ENCODE measurements at places on chromosomes 7 and 10.

DNA sequence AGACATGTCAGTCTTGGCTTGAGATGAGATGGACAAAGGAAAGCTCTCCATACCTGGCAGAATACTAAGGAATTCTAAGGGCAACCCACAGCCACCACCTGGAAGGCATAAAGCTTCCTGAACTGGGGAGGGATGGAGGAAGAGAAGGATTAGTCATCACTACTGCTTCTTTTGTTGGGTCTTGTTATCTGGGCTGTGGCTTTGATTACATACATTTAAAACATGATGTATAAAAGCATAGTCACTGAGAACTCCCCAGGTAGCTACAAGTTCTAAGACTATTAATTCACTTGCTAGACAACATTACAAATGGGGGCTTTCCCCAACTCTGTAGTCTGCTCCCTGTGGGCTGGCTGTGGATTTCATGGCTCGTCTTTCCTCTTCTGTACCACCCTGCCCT lies 58.2 kb downstream of the RBM33 start:
- peak; percentile 87 for DNase-seq

GRCh38 chr7:50564640-50565558 lies at the start of gene DDC:
DDC (minus strand) TSS chr7:50565405; CDS start chr7:50544085, 21,320 bp downstream.
- no peak for DNase-seq

DNA sequence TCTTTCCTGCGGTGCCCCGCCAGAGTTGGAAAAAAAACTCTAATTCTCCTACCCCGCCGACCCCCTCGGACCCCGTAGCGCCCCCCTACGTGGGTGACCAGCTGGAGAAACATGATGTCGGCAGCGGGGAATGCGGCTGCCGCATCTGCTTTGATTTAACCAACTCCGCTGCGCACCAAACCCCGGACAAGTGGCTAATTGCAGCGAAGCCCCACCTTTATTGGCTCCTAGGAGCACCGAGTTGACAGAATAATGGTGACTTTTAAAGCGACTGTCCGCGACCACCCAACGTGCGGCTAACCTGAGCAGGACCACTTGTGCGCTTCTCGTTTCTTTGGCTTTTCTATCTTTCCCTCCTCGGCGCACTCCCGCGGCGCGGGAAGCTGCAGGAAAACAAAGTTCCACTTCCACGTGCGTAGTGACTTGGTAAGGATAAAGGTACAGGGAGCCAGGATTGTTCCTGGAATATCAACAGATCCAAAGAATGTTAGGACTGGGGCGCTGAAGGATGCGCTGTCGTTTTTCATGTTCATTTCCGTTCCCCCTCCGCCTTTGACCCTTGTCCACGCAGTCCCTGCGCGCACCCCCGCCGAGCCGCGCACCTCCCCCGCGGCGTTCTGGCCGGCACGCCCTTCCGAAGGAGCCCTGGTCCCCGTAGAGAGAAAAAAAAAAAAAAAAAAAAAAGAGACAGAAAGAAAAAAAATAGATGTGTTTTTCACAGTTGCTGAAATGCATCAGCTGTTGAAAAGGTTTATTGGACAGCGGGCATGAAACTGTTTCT lies 1.4 kb downstream of the WNT16 start:
- DNase-seq: no peak

GRCh38 chr10:62185919-62186692 lies 82.5 kb downstream of the RTKN2 start:
- DNase-seq: no peak

DNA sequence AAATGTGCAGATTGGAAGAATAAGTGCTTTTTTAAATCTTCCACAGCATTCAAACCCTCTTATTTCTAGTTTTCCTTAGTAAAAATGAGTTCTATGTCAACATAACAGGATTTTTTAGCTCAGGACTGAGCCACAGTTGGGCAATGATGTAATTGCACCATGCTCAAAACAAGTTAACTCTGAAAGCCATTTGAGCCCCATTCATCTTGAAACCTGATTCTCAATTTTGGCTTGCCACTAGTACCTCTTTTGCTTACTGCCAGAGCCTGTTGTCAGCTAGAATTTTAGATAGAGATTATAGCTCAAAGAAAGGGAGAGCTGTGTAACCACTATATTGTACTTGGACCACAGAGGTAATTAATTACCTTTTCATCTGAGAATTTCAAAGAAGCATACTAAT lies 1028.5 kb upstream of the PHF14 start:
- DNase-seq: no peak

Data from epithelial cell of esophagus (primary cell).